ENCODE measurements at places on chromosomes 7 and 10. TPM values are rescaled to one million over a fixed set of nuclear protein-coding genes. Genes with fewer than 3 reads are reported as not detected.
A peak's percentile ranks its signal among the peaks of the same experiment; 100 is the strongest.

The HMX3 gene
- not detected for total RNA-seq

The SAP25 gene
- total RNA-seq, result 54.3 TPM

The ARHGEF35 gene
- 2.5 TPM for total RNA-seq

- DNase-seq, result no peak
These were observed 8.2 kb upstream of the CLDN4 start for GRCh38 chr7:73822319-73823173.

DNA sequence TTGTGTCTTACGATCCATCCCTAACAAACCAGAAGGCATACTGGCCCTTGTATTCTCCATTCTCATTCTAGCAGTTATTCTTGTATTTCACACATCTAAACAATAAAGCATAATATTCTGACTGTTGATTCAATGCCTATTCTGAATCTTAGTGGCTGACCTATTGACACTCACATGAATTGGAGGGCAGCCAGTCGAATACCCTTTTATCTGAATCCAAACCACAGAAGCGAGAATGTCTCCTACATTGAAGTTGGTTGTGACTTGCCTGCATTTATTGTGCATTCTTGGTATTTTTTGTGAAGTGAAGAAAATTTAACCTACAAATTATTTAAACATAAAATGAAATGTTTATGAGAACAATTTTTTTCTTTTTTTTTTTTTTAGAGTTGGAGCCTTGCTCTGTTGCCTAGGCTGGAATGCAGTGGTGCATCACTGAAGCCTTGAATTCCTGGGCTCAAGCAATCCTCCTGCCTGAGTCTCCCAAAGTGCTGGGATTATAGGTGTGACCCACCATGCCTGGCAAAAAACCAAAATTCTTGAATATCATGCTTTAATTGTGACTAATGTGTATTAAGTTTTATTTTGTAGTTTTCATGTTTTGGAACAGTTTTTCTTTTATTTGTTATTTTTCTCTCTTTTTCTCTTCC, 22.7 kb downstream of the EXOC4 start:
- no peak for DNase-seq

- no peak for DNase-seq
These were observed 6.2 kb upstream of the MRC1 start for GRCh38 chr10:17802976-17803375.

The RBM20 gene
- 0.17 TPM for total RNA-seq

- DNase-seq, result no peak
These were observed 264.3 kb downstream of the RPS24 start for GRCh38 chr10:78297997-78298396.

DNA sequence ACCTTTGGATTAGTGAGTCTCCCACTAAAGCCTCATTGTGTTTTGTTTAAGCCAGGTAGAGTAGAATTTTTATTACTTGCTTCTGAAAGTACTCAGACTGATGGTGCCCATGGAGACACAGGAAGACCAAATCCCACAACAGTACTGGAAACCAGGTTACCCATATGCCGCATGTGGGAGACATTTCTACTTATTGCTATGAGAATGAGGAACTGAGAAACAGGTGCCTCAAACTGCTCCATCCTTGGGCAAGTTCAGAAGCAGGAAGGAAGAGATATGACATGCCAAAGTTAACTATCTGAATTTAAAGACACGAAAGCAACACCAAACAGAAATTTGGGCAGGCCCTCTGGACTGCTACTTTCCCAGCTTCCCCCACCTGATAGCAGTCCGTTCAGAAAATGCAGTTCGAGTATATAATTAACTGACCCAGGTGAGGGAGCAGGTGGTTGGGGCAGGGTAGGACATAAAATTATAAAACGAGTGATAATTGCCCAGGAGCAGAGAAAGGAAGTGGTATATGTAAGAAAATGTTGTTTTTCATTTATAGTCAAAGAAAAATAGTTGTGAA, 382.3 kb upstream of the MTPN start:
- no peak for DNase-seq

- DNase-seq, result no peak
These were observed 22.2 kb downstream of the DNAJB12 start for GRCh38 chr10:72332423-72333111.

GRCh38 chr10:104201636-104202035, 30.5 kb downstream of the CFAP43 start:
- no peak for DNase-seq

DNA sequence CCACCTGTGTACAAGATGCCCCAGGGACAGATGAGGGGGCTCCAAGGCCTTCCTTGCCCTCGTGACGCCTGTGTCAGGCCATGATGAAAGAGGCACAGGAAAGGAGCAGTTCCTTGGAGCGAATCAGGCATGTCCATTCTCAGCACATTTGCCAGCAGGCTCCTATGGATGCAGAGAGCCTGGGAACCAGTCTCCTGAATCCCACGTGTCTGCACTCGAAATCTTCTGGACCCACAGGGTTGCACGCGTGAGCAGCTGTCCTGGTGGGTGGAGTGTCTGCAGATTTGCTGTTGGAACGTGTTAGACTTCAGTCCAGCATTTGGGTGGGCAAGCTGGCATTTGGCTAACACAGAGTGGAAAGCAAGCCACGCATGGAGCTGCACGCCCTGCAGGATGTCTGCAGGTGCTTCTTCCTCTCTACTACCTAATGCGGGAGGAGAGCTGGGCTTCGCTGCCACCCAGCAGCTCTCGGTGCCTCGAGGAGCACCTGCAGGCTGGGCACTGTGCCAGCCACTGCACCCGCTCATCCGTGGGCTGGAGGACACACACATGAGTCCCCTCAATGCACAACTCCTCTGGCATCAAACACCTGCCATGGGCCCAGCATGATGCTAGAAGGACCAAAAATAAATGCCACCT, 140.7 kb downstream of the PAXIP1 start:
- DNase-seq, result no peak

DNA sequence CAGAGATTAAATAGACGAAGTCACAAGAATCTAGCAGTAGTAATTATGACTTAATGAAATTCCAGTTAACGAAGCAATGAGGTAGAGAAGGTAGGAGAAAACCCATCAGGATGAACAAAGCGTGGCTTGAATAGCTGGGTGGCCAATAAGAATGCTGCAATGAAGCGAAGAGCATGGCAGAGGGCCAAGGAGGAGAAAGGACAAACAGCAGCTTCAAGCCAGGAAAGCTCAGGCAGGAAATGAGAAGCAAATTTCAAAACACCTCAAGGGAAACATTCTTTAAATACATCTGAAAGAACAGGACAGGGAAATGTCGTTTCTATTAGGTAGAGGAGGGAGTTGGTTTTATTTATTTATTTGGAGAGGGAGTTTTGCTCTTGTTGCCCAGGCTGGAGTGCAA, 122.5 kb downstream of the KIAA1217 start:
- DNase-seq, result no peak

The TRIL gene
- total RNA-seq, result not detected

- DNase-seq, result no peak
These were observed 299.9 kb upstream of the LYZL1 start for GRCh38 chr10:28988980-28989379.

The KAZALD1 gene
- total RNA-seq, result not detected

The DYNC1I1 gene
- total RNA-seq, result not detected

GRCh38 chr7:111138193-111138569, 47.3 kb downstream of the LRRN3 start:
- DNase-seq, result peak; percentile 40

DNA sequence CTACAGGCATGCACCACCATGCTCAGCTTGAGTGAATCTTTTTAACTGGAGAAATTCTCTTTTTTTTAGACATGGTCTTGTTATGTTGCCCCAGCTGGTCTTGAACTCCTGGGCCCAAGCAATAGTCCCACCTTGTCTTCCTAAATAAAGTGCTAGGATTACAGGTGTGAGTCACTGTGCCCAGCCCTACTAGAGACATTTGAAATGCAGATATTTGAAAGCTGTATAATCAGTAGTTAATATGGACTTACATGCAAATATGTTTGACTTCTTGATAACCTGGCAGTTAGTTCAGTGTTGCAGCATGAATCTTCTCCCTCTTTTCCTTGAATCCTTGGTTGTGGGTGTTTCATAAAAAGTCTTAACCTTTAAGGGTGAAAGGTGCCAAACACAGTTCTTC, 8.7 kb downstream of the TRRAP start:
- no peak for DNase-seq

Data from activated naive CD8-positive, alpha-beta T cell treated with anti-CD3 and anti-CD28 coated beads, Interleukin-2, amount 10 ng/mL, durations not matched to agents 7 days and 5 days (primary cell).